ENCODE measurements at places on chromosomes 11 and 22.

GRCh38 chr22:23072077-23072910 lies 2.0 kb downstream of the GNAZ start:
- DNase-seq = peak; percentile 41

GRCh38 chr11:128827191-128827893 lies 39.8 kb downstream of the KCNJ1 start:
- DNase-seq = no peak

GRCh38 chr22:29814003-29814402 lies 24.1 kb downstream of the ASCC2 start:
- DNase-seq = no peak

GRCh38 chr11:109747839-109748238 lies 325.8 kb downstream of the C11orf87 start:
- DNase-seq = no peak

GRCh38 chr22:20773793-20774212 lies at the start of gene SERPIND1:
Gene SERPIND1, plus strand, starts transcription at chr22:20774113. Its CDS starts 5,200 bp downstream, at chr22:20779313.
- DNase-seq = no peak

GRCh38 chr11:16070573-16070972 lies 285.8 kb downstream of the SOX6 start:
- no peak for DNase-seq

DNA sequence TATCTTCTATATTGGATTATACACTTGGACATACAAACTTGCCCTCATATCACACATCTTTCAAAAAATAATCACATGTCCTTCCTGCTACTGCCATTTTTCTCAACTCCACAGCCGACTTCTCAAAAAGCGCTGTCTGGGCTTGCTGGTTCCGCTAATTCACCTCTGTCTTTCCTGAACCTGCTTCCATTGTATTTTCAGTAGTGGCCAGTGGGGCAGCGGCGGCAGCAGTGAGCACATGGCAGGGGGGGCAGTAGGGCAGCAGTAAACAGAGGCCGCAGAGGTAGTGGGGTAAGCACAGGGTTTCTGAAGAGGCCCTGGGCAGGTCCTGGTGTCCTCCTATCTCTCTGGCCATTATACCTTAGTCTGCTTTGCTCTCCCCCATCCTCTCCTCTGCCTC lies 126.3 kb downstream of the RRAS2 start:
- no peak for DNase-seq

DNA sequence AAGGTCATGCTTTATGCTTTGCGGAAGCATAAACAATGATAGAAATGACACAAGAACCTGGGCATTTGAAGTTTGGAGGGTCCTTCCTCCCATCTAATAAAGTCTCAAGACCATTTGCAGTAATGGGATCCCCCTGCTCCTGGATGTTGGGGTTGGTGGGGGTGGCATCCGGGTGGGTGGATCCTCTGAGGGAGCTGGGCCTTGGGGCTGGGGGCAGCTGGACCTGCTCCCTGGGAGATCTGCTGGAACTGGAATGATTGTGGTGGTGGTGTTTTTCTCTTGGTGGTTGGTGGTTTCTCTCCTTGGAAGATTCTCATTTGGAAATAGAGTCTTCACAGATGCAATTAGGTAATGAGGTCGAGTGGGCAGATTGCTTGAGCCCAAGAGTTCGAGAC lies 2.2 kb upstream of the NAP1L4 start:
- DNase-seq = no peak
